ENCODE measurements at places on chromosomes 7 and 10.

DNA sequence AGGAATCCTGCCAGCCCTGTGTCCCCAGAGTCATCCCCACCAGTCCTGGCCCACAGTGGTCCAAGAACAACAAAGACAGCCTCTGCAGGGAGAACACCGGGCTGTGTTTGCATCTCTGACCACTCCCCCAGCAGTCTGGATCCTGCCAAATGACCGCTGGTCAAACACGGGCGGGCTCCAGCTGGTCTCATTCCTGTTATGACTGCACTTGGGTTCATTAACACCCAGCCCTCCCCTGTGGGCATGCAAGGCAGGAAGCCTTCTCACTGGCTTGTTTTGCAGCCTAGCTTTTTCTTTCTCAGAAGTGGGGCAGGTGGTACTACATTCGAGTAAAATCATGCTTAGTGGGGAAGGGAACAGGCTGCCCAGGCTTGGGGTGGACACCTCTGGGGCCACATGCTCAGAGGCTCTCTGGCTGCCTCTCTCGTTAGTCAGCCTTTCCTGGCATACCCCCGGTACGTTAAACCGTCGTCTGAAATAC lies 190.0 kb downstream of the PLXNA4 start:
- DNase-seq: no peak

GRCh38 chr10:69761320-69761719 lies 40.4 kb upstream of the COL13A1 start:
- DNase-seq: no peak

GRCh38 chr7:33494474-33494873 lies 365.1 kb downstream of the BBS9 start:
- no peak for DNase-seq

DNA sequence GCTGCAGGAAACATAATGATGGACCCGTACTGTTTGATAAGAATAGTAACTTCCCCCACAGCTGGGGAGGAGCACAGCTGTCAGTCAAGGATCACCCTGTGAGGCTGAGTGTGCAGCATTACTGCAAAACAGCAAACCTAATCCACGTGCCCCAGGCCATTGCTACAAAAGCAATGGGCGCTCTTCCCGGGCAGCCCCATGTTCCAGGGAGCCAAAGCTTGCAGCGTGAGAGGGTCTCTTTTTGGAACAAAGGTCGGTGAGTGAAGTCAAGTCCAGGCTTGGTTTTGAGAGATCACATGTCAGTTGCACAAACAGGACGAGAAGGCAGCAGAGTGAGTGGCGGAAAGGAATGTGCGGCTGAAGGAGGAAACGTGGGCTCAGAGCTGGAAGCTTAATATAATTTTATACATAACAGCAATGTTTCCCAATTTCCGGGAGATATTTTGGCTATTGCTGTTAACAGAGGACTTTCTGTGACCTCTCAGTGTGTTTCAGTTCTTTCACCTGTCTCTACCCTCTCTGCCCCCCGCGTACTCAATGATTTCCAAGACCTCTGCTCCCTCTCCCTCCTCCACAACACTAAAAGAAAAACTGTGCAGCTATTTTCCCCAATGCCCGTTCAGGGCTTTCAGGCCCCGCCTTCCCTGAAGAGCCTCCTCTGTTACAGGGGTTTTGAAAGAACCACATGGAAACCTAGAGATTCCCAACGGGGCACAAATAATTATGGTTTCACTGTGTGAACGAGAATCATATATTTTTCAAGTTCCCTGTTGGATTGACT lies 128.9 kb downstream of the MTPAP start:
- no peak for DNase-seq

- no peak for DNase-seq
Measured at GRCh38 chr10:102040305-102041050, 15.5 kb downstream of the ARMH3 start.

DNA sequence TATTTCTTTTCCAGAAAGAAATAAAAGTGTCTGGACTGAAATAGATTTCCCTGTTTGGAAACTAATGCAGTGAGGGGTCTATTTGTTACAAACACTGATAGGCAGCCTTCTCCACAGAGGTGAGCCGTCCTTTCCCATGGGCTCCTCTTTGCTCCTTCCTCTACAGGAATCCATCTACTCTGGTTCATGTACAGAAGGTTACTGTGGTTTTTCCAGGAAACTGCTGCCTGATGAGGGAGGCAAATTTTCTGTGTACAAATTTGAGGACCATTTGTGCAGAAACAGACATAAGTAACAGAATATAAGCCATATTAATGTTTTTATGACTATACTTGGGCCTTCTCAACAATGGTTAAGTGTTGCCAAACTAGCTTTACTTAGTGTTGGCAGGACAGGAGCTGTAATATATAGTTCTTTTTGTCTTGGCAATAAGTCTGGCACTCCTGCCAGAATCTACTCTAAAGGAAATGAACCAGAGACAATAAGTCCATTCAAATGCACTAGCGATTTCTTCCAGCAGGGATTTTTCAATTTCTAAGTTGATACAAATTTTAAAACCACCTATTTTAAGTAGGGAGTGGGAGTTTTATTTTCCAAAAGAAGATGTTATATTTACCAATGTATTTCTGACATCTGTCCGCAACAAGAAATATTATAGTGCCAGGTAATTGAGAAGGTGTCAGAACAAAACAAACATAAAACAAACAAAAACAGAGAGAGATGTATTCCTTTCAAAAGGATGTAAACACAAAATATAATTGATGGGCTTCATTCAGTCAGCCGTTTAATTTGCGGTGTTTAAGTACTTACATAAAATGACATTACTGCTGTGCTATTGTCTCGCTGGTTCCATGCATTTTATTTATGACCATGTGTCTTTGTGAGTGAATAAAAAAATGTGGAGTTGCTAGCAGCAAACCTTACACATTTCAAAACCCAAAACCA lies 91.0 kb upstream of the NFE2L3 start:
- DNase-seq: no peak

All from T-helper 1 cell (primary cell).